ENCODE measurements at places on chromosomes 7 and 10. TPM values are rescaled to one million over a fixed set of nuclear protein-coding genes. Genes with fewer than 3 reads are reported as not detected.

MYL10 gene
- not detected for total RNA-seq

FFAR4 gene
- not detected for total RNA-seq

UCN3 gene
- not detected for total RNA-seq

HHEX gene
- 4.9 TPM for total RNA-seq

ADO gene
- total RNA-seq, result 16.8 TPM

ZNF467 gene
- 1.7 TPM for total RNA-seq

MRLN gene
- not detected for total RNA-seq

- peak; percentile 46 for DNase-seq
These were observed 262.1 kb downstream of the ATRNL1 start for GRCh38 chr10:115355162-115355760.

- DNase-seq, result no peak
These were observed 4.8 kb downstream of the NHLRC2 start for GRCh38 chr10:113859261-113859660.

- DNase-seq, result no peak
These were observed 12.2 kb downstream of the ADAM8 start for GRCh38 chr10:133264461-133264860.

DNA sequence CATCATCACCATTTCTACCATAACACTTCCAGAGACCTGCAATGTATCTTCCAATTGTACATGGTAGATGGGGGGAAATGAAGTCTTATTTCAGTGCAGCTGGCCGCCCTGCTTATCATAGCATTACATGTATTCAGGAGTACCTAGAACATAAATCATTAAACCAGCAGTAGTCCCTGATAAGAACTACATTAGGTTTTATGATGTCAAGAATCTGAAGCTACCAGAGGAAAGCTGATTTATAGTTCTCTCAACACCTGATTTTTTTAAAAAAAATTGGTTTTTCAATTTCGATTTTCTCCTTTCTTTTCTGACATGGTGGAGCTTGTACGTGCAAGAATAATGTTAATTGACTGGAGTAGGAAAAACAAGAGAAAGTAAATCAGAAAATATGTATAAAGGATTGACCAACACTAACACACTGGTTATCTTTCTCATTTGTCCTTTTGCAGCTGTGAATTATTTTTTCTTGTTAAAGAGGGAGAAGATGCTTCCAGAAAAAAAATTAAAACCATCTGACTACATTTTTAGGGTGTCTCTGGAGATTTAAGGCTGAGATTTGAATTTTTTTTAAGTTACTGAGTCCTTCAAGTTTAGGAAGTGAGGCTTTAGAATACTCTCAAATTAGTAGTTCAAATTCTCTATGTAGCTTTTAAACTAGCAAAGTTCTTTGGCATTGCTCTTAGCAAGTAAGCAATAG, 59.1 kb downstream of the CSTF2T start:
- DNase-seq, result no peak

DNA sequence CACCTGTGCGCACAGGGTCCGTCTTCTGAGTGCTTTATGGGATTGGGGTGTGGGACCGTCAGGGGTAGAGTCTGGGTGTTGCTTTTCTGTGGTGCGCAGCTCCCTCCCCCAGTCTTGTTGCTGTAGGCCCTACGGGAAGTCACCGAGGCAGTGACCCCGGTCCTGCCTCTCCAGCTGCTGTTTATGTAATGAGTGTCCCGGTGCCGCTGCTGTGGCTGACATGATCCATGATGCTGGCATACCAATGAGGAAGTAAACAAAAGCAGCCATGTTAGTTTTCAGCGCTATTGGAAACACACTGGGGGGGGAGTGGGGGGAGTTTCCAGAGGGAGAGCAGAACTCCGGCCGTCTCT, 1.1 kb downstream of the TRIM8 start:
- DNase-seq, result peak; percentile 74

GRCh38 chr7:132464740-132465139, 111.5 kb downstream of the PLXNA4 start:
- DNase-seq, result peak; percentile 33

GRCh38 chr10:110612629-110613028, 31.5 kb upstream of the RBM20 start:
- no peak for DNase-seq

DNA sequence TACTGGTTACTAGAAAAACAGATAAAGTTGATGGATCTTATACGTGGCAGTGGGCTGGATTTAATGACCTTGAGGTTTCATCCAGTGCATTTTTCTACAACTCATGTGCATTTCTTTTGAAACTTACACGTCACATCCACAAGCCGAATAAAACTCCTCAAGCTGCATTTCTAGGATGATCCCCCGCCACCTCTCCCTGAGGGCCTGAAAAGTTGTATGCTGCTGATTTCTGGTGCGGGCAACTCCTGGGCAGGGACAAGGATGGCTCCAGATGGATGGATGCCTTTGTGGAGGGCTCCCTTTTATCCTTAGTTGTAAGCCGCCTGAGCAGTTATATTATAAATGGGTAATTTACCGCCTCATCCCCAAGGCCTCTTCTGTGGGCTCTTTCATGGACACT, 1091.1 kb downstream of the LRMDA start:
- no peak for DNase-seq

DNA sequence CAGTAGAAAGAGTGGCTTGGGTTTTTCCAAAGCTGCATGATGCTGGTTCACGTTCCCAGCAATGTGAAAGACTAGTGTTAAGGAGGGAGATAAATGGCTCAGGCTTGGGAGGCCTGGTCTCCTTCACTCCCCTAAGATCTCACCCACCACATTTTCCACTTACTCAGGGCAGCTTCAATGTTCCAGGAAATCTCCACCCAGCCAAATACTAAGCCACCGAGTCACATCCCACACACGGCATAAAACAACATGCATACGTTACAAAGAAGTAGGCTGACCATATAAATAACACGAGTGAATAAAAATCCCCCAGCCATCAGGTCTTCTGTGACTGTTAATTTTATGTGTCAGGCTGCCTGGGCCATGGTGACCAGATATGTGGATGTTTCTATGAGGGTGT, 303.5 kb downstream of the SFMBT2 start:
- DNase-seq, result no peak

GRCh38 chr10:53256623-53257022, 484.0 kb upstream of the MBL2 start:
- DNase-seq, result no peak

Data from HFFc6 (cell line).